Stimulated activated CD4-positive, alpha-beta T cell treated with anti-CD3 and anti-CD28 coated beads, Interleukin-1b, Interleukin-23, amount 100 ng/mL, for 24 hours (primary cell): ENCODE measurements at places on chromosomes 2 and 18.

GRCh38 chr2:150485114-150485870 is 2.2 kb downstream of the RND3 start:
- no peak for DNase-seq

DNA sequence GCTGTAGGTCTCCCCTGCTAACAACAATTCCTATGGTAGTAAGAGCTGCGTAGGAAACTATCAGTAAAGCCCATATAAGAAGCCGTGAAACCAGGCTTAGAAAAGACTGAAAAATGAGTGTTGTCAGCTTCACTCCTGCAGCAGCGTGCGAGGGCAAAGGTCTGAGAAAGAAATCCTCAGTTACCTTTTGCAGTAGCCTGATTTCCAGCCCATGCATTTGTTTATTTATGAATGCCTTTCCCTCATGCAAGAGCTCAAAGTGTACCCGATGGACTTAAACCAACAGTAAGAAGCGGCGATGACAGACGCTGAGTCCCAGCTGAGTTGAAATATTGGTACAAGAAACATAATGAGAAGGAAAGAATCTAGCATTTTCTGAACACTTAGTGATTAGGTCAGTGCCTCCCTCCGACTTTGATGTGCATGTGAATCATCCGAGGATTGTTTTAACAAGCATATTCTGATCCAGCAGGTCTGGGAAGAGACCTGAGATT is 15.0 kb upstream of the POLI start:
- no peak for DNase-seq

- no peak for DNase-seq
These were observed 16.2 kb downstream of the ATG16L1 start for GRCh38 chr2:233267516-233268245.

DNA sequence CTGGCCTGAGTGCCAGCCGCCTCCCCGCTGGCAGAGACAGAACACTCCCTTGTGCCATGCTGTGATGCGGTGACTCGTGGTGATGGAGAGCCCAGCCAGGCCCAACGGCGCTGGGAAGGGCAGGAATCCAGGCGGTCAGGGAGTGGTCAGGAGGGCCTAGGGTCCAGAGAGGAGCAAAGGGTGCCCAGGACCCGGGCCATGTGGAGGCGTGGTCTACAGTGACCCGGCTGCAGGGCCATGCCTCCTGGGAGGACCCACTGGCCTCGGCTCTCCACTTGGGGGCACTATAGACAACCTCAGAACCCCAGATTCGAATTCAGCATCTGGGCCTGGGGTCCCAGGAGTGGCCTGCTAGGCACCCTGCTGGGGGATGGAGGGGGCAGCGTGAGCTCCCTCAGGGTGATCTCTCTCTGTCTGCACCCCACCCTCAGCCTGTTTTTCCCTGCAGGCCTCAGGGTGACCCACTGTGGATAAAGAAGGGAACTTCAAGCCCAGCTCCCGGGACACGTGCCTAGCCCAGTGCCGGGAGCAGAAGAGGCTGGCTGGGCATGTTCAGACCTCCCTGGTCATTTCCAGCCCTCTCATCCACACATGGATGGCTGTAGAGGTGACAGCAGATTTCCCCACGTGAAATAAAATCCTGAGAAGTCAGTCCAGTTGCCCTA is 13.0 kb downstream of the AMER3 start:
- DNase-seq = no peak

DNA sequence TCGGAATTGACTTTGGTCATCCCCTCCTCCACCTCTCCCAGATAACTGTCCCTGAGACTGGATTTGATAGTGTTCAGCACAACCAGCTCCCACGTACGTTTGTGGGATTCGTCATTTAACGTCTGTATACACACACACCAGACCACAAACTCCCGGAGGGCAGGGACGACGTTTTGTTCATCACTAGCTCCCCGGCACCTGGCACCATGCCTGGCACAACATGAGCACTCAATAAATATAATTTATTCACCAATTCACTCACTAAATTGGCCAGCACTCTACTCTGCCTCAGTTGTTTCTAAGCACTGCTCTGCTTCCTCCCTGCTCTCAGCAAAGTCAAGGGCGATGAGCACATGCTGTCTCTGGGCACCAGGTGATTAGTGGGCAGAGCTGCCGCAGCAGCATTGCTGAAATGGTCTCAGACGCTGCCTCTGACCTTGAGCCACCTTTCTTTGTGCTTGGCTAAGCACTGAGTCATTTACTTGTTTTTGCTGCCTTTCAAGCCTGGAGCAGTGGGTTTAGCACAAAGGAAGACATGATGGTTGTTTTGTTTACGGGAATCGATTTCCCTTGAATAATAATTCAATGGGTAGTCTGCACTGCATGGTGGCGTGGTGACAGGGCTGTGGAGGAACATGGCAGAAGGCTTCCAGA is 19.3 kb upstream of the LOXHD1 start:
- DNase-seq = no peak

- no peak for DNase-seq
These were observed 59.2 kb downstream of the RPL37A start for GRCh38 chr2:216557820-216558219.
